ENCODE measurements at places on chromosomes 6 and 20. TPM values are rescaled to one million over a fixed set of nuclear protein-coding genes. Genes with fewer than 3 reads are reported as not detected.

- peak; percentile 78 for DNase-seq
These were observed 26.2 kb downstream of the TNXB start for GRCh38 chr6:32082935-32083334.

PHACTR3 gene
- 8.7 TPM for total RNA-seq

MATN4 gene
- not detected for total RNA-seq

DNA sequence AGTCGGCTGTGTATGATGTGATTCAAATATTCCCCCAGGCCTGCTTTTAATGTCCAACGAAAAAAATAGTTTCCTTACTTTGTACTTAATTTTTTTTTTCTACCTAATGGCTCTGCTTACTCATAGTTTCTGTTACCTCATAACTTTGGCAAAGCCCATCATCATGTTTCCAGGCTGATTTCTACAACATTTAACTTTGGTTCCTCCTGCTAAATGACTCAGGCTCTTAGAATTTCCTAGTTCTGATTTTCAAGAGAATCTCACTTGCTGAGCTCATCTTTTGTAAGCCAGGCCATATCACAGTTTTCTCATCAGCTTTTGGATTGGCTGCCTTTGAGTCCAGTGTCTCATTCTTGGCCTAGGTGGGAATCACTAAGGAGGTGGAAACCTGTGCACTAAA is 323.1 kb downstream of the HDGFL1 start:
- DNase-seq, result no peak

DNA sequence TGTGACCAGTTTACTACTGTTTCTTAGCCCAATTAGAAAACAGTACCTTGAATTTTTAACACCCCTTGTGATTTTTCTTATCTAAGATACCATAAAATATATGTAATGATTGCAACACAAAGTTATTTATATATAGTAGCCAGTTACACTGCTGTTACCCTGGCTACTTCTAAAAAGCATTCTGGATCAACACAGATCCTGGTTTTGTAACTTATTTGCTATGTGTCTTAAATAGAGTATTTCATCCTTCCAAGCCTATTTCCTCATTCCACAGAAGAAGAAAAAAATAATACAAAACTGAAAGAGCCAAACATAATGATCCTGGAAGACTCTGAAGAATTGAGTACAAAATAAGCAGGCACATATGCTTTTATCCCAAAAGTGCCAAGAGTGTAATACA is 19.0 kb upstream of the GSTA4 start:
- DNase-seq, result no peak

DNA sequence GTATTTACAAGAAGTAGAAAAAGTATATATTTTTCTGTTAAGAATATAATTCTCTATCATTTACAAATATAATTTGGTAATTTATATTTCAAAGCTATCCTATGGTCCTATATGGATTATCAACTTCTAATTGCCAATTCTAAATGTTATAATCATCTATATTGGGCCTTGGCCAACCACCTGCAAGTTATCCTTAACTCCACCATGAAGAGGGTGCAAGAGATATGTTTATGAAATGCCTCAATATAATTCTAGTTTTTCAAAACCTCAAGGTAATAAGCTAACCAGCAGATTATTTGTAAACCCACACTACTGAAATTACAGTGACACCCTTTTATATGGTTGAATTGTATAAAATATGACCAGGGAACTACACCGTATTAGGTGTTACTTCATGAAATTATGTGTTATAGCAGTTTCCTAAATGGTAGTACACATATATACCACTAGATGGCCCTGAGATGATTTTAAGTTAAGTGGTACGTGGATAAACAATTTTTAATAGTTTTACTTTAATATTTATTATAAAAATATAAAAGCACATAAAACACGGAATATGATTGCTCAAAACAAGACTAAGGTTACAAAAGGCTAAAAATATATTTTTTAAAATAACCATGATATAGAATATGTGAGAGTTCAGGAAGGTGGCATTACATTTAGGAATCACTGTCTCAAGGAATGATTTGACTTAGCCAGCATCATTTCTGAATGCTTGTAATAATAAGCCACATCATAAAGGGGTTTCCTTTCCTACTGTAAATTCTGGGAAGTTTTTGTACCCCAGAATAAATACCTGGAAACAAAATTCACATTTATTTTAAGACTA is 9.8 kb upstream of the PNISR start:
- DNase-seq, result no peak

DNA sequence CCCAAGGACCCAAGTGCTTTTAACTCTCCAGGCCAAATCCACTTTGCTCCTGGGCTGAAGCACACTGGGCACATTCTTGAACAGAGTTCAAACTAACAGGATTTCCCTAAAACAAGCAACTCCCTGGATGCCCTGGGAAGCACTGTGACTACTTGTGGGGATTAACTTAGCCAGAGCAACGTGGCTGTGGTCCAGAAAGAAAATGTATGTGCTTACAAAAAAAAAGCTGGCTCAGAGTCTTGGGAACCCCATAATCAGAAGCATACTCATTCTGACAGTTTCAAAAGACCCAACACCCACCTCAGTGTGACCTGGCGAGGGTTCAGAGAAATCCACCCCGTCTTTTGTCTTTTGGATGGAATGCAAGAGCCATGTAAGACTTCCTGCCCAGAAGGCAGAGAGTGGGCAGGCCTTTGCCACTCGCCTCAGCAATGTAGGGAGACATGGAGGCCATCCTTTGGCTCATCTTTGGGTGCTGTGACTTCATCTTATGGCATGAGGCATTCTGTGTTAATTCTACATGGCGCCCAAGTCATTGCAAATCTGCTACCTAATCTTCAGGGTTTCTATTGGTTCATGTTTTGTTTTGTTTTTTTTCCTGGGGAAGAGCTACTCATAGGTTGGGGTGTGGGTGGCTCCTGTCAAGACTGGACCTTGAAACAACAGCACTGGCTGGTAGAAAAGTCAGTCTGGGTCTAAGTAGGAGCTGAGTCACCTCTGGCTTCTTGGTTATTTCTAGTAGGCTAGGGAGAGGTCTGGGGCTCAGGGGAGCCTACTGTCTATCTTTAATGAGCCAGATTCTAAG is 248.6 kb upstream of the SUPT3H start:
- DNase-seq, result no peak

Data from heart left ventricle (tissue), 16 donors.